ENCODE measurements at places on chromosomes 2 and 18. TPM values are rescaled to one million over a fixed set of nuclear protein-coding genes. Genes with fewer than 3 reads are reported as not detected.

GRCh38 chr18:498931-499775, 1.3 kb downstream of the COLEC12 start:
- DNase-seq: no peak

Gene DNAJC5G
- not detected for total RNA-seq

GRCh38 chr18:68177807-68178702, 536.9 kb downstream of the TMX3 start:
- DNase-seq: no peak

Gene WDSUB1
- 7.6 TPM for total RNA-seq

Gene GBX2
- not detected for total RNA-seq

- no peak for DNase-seq
Observed at GRCh38 chr2:203567691-203568090, 32.6 kb upstream of the RAPH1 start.

DNA sequence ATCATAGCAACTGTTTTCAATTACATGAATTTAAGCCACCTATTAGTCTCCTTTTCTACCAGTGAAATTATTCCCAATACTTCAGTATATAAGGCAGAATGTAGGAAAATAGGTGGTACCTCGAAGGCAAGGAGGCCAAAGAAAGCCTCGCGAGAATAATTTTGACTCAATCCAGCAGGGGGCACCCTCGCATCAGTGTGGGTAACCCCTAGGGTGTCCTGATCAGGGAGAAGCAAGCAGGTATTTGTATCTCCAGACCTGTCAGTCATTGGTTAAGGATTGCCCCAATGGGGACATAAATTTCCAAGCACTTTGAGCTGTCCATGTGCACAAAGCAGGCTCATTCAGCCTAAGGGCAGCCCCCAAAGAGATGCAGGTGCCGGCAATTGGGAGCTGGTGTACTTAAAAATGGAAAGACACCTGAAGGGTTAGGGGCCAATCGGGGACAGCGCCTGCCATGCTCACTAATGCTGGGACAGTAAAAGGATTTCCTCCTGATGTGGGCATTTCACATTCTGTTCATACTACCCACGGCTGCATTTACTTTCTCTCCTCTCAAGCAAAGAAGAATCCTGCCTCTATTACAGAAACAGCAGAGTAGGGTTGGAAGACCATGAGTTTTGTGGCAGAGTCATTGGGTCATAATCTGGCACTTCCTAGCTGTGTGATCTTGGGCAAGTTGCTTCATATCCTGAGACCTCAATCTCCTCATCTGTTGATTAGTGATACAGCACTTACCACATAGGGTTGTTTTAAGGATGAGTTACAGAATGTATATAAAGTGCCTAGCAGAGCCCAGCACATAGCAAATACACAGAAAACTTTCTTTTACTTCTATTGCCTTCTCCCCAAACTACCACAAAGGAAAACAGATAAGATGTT, 136.1 kb downstream of the ICOS start:
- peak; percentile 42 for DNase-seq

Measured in naive thymus-derived CD8-positive, alpha-beta T cell (primary cell).